Mesendoderm (in vitro differentiated cells): ENCODE measurements at places on chromosomes 6 and 20.

DNA sequence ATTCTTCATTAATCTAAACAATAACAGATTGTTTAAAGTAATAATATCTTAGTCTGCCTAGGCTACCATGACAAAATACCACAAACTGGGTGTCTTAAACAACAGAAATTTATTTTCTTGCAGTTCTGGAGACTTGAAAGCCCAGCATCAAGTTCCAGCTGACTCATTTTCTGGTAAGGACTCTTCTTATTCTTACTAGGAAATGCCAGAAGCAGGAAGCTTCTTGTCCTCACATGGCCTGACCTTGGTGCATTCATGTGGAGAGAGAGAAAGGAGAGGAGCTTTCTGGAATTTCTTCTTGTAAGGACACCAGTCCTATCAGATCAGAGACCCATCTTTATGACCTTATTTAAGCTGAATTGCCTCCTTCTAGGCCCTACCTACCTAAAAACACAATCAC, 110.5 kb downstream of the ANKRD60 start:
- DNase-seq: no peak

GRCh38 chr20:1182106-1182505, 2.7 kb downstream of the TMEM74B start:
- no peak for DNase-seq

- no peak for DNase-seq
Observed at GRCh38 chr6:157830354-157831017, 7.4 kb downstream of the SNX9 start.

DNA sequence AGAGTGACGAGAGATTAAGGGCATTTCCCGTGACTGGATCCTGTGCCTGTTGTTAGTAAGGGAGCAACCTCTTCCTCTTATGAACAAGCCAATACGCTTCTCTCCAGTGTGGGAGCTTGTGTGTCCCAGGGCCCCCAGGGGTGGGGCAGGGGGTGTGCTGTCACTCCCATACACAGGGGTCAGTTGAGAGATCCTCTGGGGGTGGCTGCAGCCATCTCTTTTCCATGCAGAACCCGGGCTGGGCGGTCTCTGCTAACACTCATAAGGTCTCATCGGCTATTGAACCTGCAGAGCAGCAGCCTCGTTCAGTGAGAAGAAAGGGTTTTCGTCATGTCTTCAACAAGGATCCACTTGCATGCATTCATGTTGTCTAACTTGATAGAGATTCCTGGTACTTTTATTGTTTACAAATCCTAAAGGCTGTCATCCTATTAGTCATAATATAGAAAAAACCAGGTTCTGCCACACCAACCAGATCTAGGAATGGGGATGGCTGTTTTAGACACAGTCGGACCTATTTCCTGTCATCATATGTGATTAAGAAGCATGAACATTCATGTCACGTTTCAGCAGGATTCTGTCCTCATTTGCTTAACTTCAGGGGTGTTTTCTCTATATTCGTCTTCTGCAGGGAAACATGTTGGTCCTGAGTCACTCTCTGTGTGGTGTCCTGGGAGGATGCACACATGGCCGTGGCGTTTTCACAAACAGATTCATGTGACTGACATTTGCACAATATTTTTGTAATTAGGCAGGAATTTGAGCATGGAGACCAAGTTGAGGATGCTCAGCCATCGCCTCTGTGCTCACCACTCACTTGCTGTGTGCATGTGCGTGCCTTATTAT, 13.3 kb upstream of the THBS2 start:
- no peak for DNase-seq

- DNase-seq: no peak
Observed at GRCh38 chr6:21005816-21006570, 471.7 kb downstream of the CDKAL1 start.

GRCh38 chr20:25397821-25398220, 7.2 kb upstream of the ABHD12 start:
- DNase-seq: no peak

- no peak for DNase-seq
Observed at GRCh38 chr6:152701863-152702401, 4.2 kb downstream of the MYCT1 start.

GRCh38 chr6:18431581-18431980, 44.4 kb downstream of the RNF144B start:
- DNase-seq: no peak

DNA sequence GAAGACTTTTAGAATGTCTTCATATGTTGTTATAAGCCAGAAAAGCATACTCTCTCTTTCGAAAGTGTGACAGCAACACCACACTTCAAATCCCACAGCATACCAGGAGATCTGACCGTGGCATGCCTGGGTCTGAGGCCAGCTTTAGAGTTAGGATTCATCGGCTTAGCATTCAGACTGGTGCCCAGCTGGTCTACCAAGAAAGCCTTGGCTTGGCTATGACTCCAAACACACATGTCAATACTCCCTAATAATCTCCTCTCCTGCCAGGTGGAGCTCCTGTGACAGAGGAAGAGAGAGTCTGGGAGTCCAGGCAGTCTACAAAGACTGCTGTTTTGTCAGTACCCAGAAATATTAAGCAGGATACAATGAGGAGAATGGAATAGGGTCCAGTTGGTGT, 77.1 kb upstream of the MAN1A1 start:
- DNase-seq: no peak
